ENCODE measurements at places on chromosomes 4 and X.

- no peak for DNase-seq
Measured at GRCh38 chr4:11904117-11904535, 475.4 kb upstream of the HS3ST1 start.

DNA sequence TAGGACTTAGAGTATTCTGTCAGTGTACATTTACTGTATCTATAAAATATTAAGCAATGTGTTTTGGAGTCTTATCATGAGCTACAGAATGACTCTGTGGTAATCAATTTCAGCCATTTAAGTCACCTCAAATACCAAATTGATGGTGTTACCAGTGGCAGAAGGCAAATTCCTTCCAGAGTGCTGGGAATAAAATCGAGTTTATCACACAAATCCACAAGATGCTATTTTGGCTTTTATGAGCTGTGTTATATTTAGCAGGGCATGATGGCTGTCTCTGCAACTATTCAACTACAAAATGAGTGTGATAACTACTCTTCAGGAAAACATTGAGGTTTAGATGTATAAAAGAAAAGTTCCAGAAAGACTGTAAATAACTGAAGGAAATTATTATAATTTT lies 78.2 kb downstream of the AREG start:
- no peak for DNase-seq

GRCh38 chrX:150643958-150644357 lies 49.2 kb upstream of the MTMR1 start:
- no peak for DNase-seq

GRCh38 chrX:153755136-153755535 lies 8.9 kb upstream of the PLXNB3 start:
- no peak for DNase-seq

GRCh38 chr4:158292156-158292555 lies 81.9 kb downstream of the TMEM144 start:
- DNase-seq, result no peak

- no peak for DNase-seq
Measured at GRCh38 chr4:182655340-182655739, 261.8 kb downstream of the DCTD start.

DNA sequence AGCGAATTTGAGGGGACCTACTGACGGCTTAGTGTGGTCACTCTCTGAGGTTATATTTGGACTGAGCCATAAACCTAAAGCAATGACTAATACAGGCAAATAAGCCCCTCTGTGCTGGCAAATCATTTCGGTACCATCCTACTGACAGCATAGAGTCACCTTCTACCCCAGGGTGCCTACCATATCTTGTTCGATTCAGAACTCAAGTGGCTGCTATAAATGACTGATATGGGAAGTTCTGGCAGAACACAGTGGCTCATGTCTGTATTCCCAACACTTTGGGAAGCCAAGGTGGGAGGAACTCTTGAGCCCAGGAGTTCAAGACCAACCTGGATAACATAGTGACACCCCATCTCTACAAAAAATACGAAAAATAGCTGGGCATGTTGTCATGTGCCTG lies 226.1 kb upstream of the MBNL3 start:
- no peak for DNase-seq

GRCh38 chr4:127936974-127937373 lies 28.0 kb downstream of the MFSD8 start:
- DNase-seq, result no peak

DNA sequence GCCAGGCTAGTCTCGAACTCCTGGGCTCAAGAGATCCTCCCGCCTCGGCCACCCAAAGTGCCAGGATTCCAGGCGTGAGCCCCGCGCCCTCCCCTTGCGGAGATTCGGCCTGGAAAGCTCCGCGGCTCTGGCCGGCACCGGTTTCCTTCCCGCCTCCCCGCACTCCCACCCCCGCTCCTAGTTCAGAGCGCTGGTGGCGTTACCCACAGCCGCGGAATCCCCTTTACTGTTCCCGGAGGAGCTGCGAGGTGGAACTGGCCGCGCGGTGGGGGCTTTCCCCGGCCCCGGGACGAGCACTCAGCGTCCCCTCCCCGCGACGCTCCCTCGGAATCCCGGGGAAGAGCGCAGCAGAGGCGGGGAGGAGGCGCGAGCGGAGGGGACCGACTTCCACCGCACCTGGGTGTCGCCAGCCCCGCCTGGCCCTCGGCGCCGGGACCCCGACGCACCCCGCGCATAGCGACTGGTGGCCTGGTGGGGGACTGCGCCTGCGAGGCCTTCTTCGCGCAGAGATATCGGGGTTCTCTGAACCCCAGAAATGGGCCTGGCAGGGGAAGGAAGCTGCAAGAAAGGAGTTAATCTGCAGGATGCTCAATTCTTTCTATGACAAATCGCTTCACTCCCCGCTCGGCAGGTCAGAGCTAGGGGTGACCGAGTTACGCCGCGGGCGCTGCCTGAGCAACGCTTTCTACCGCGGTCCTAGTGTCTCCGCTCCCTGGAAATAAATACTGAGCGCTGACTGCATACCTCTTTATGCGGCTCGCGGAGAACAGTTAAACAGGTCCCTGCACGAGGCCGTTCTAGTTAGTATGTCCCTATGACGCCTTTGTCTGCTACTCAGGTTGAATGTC lies 14.6 kb upstream of the SLC25A4 start:
- no peak for DNase-seq

DNA sequence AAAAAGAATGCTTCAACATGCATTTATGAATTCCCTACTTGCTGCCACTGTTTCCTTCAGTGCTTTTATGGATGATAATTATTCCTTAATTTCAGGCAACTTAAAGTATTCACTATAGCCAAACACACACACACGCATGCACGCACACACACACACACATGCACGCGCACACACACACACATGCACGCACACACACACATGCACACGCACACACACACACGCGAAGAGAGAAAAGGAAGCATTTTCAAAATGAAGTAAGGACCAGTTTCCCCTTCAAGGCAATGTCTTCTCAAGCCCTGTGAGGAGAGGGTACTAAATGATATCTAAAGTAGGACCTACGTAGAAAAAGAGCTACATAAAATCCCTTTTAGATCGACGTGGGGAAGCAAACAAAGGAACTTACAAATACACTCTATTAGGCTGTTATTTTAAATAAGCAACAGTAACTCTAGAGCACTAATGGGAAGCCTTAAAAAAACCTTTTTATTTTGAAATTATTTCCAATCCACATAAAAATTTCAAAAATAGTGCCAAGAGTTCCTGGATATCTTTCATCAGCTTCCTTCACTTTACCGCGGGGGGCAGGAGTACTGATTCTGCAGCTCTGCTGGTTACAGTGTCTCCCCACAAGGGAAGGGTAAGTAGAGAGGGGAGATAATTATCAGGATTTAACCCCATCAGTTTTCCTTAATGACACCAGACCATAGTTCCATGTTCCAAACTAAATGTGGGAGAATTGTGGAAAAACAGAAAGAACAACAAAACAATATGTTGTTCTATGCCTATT lies 13.7 kb downstream of the IRF2 start:
- DNase-seq, result no peak

- DNase-seq, result no peak
Measured at GRCh38 chrX:22320236-22320873, 47.6 kb downstream of the CBLL2 start.

DNA sequence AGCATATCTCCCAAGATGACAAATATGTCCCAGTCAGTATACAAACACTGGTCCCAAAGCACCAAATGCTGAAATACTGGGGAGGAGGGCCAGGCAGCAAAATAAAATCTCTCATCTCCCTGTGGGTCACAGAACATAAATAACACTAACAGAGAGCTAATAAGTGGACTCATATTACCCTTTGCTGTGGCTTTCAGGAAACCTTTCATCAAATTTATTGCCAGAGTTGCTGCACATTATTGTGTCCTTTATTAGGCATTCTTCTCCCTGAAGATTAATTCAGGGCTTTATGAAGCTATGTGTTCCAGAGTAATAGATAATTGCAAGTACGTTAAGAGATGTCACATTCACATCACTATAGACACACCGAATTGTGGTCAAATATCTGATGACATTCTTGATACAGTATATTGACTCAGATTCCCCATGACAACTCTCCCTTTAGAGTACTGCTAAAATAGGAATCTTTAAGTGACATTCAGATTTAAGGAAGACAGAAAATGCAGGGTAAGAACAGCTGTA lies 124.1 kb upstream of the PRR32 start:
- DNase-seq, result no peak

DNA sequence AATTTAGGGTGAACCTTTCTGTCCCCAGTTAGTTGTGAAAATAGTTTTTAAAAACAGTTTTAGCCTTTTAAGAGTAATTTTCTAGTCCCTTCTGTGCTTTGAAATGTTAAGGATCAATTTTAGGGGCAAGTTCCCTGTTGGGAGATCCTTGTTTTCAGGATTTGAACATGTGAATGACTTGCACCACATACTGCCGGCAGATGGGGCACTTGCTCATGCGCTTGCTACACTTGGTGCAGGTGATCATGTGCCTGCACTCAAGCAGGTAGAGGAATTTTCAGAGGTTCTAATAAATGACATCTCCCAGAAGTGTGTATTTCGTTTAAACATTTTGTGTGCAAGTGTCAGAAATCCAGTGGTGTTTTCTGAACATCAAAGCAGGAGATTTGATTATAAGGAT lies 195.9 kb downstream of the CHM start:
- DNase-seq, result no peak

GRCh38 chrX:72128881-72129280 lies 2.8 kb downstream of the RTL5 start:
- no peak for DNase-seq

GRCh38 chr4:102843938-102844337 lies 16.6 kb upstream of the UBE2D3 start:
- no peak for DNase-seq

DNA sequence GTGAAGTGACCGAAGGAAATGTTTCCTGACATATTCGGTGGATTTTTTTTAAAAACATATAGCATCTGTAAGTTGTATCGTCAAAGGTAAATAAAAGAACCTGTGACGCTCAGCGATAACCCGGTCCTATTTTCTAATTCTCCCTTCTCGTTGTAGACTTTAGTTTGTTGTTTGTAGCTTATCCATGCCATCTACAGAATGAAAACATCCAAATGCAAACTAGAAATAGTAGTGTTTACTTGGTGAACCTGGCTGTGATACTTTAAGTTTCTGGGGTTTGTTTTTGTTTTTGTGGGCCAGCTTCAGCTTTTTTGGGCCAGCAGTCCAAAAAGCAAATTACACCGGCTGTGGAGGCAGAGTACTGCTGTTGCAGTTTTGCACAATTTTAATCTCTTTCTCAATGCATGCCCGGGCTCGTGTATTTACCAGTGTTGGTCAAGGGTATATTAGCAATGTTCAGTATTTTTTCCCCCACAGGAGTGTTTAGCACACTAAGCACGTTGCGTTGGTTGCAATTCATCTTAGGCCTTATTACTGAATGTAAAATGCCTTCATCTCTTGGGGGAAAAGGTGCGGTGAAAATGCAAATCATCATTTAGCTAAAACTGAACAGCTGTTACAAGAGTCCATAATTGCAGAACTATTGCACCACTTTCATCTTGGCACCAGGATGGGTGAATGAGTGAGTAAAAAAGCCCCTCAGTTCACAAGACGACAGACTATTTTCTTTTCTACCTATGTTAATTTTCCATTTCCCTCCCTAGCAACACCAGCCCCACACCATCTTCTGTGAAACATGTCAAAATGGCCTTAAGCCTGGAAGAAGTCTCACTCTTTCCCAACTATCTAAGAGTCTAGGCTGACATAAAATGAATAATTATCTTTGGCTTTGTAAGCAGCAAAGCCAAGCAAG lies 1.7 kb upstream of the CNOT6L start:
- DNase-seq, result no peak

DNA sequence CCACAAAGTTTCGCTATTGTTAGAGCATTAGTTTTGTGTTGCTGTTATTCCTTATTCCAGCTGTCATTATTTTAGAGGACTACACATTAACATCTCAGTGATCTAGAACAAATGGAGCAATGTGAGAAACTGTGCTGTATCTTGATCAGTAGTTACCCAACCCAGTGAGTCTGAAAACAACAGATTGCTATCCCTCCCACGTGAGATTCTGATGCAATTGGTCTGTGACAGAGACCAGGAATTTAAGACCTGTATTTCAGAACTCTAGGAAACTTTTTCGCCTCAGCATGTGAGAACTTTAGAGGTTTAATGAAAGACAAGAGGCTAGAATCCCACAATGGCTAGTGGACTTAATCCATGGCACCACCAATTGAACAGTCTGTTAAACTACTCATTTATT lies 35.7 kb upstream of the CDS1 start:
- no peak for DNase-seq

GRCh38 chr4:66923081-66923865 lies 622.0 kb downstream of the CENPC start:
- no peak for DNase-seq

DNA sequence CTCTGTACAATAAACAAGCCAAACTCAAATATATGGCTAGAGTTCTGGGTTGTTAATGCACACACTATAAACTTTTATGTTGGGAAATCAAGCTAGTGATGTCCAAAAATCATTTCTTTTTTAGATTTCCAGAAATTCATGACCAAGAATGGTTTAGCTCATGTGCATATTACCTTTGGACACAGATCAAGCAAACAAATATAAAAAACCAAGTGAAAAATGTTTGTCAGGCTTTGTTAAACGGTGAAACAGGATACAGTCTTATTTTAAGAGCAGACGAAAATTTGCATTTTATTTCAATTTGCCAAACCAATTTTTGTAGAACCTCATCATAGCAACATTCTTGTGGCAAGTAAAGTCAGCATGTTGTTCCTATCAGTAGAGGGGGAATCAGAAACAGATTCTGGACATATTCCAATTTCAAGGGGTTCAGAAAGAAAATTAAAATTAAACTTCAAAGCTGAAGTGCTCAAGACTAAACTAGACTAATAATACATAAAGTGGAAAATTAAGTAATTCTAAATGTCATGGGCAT lies 413.6 kb downstream of the TRIML1 start:
- no peak for DNase-seq

- no peak for DNase-seq
Measured at GRCh38 chr4:150321113-150321512, 242.9 kb downstream of the DCLK2 start.

- no peak for DNase-seq
Measured at GRCh38 chr4:187124331-187124730, 400.7 kb upstream of the FAT1 start.

- no peak for DNase-seq
Measured at GRCh38 chr4:149398993-149399392, 416.6 kb downstream of the IQCM start.

GRCh38 chrX:153869473-153870287 lies 16.3 kb downstream of the L1CAM start:
- DNase-seq, result no peak

- DNase-seq, result no peak
Measured at GRCh38 chrX:75230296-75230695, 43.6 kb upstream of the UPRT start.

GRCh38 chrX:25156323-25156722 lies 140.6 kb upstream of the ARX start:
- DNase-seq, result no peak

- DNase-seq, result no peak
Measured at GRCh38 chr4:78661921-78662521, 110.5 kb downstream of the ANXA3 start.

GRCh38 chrX:21658152-21658737 lies at the start of gene KLHL34:
Gene KLHL34 (minus strand): TSS chrX:21658330. CDS start chrX:21657788, 542 bp downstream.
- DNase-seq, result no peak

- no peak for DNase-seq
Measured at GRCh38 chr4:38765382-38765781, 17.4 kb downstream of the TLR10 start.
